ENCODE measurements at places on chromosomes 1 and 21.
A peak's percentile ranks its signal among the peaks of the same experiment; 100 is the strongest.

GRCh38 chr21:34914239-34914638, 134.9 kb downstream of the RUNX1 start:
- H3K4me3 ChIP-seq: no peak overlapping the region
- no peak overlapping the region for H3K27ac ChIP-seq
- no peaks in the 10 kb centered on the region for H3K4me1 ChIP-seq
- no peaks in the 10 kb centered on the region for H3K27me3 ChIP-seq
- H3K36me3 ChIP-seq: no peaks in the 10 kb centered on the region
- DNase-seq: no peak

DNA sequence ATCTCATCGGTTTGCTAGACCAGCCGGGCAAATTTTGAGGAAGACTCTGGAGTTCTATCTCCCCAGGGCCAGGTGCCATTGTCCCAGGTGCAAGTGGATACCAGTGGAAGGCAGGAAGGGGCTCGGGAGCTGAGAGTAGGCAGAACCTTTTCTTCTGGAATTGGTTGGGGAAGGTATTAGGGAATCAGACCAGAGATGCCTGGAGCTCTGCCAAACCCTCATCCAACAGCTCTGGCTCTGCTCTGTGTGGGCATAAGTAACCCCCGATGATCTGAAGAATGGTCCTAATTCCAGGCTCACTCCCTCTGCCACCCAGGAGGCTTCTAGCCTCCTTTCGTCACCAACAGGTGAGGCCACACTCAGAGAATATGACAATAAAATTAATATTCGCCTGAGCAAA, 69.9 kb downstream of the PGBD5 start:
- H3K4me3 ChIP-seq: no peak overlapping the region
- no peak for DNase-seq
- H3K36me3 ChIP-seq: no peaks in the 10 kb centered on the region
- no peaks in the 10 kb centered on the region for H3K27me3 ChIP-seq
- H3K27ac ChIP-seq: no peak overlapping the region

- no peaks in the 10 kb centered on the region for H3K36me3 ChIP-seq
- DNase-seq: no peak
- H3K27me3 ChIP-seq: no peaks in the 10 kb centered on the region
- no peak overlapping the region for H3K4me3 ChIP-seq
These were observed 190.2 kb upstream of the ADAMTS5 start for GRCh38 chr21:27157097-27157496.

GRCh38 chr1:37562984-37563383, 6.2 kb downstream of the DNALI1 start:
- H3K4me3 ChIP-seq: no peak overlapping the region
- no peaks in the 10 kb centered on the region for H3K27me3 ChIP-seq
- no peak overlapping the region for H3K27ac ChIP-seq

DNA sequence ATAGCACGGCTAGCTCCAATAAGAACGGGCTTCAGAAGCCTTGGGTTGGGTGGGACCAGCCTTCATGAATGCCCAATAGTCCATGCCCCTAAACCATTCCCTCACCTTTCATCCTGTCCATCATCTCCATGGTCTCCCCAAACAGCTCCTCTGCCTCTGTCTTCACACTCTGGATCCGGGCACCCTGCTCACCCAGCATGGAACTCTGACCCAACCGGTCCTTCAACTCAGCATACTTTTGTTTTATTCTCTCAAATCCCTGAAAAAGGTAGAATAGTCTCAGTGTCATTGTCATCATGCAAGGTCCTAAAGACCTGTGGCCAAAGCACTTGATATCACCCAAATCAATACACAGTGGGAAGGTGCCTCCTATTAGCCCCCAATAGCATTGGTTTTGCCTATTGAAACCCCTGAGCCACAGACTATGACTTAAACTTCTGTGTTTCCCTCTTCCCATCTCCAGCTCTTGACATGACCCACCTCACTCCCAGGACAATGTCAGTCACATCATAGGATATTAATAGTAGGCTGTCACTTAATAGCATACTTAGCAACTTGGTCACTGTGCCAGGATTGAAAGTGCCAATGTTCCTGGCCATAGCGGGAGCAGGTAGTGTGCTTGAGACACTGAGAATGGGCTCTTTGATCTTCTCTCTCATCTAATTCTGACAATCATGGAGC, 33.0 kb downstream of the CAMK1G start:
- DNase-seq: no peak
- H3K4me1 ChIP-seq: no peaks in the 10 kb centered on the region
- no peak overlapping the region for H3K27ac ChIP-seq

GRCh38 chr1:109864930-109865612, 45.6 kb upstream of the CSF1 start:
- H3K27ac ChIP-seq: peak overlapping the region; percentile 66
- H3K4me1 ChIP-seq: peaks cover 11% of the 10 kb centered on the region
- no peaks in the 10 kb centered on the region for H3K27me3 ChIP-seq
- H3K36me3 ChIP-seq: no peaks in the 10 kb centered on the region

GRCh38 chr1:41236781-41237180, 5.3 kb downstream of the SCMH1 start:
- H3K27me3 ChIP-seq: no peaks in the 10 kb centered on the region
- no peaks in the 10 kb centered on the region for H3K36me3 ChIP-seq
- no peak for DNase-seq
- no peaks in the 10 kb centered on the region for H3K4me1 ChIP-seq
- H3K27ac ChIP-seq: no peak overlapping the region

DNA sequence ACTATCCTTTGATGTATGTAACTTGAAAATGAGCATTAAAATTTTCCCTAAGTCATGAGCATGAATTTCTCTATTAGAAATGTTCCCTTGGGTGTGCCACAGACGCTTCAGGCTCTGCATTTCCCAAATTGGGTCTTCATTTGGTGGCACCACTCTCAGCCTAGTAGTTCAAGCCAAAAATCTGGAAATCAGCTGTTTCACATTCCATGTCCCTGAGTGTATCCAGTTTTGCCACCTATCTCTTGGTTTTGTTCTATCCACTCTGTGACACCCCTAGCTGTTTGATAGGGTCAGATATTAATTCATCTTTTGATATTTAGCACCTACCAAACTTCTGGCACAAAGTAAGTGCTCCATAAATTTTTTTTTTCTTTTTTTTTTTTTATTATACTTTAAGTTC, 89.5 kb upstream of the DPH5 start:
- H3K4me1 ChIP-seq: no peaks in the 10 kb centered on the region
- H3K27ac ChIP-seq: no peak overlapping the region
- no peak for DNase-seq
- H3K4me3 ChIP-seq: no peak overlapping the region
- H3K36me3 ChIP-seq: no peaks in the 10 kb centered on the region

DNA sequence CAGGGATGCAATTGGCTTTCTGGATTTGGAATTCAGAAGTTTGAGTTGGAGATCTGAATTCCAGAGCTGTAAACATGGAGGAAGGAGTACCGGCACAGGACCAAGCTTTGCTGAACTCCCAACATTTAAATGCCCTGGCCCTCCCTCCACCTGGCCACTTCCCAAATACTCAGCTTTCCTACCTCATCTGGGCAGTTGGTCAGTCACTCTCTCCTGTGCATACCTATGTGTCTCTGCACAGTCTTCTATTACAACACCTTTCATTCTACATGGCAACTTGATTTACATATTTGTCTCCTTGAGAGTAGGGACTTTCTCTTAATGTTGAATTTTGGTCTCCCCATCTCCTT, 6.1 kb upstream of the KHDRBS1 start:
- no peaks in the 10 kb centered on the region for H3K27me3 ChIP-seq
- no peak overlapping the region for H3K27ac ChIP-seq
- no peaks in the 10 kb centered on the region for H3K4me1 ChIP-seq
- no peak for DNase-seq
- H3K36me3 ChIP-seq: no peaks in the 10 kb centered on the region

GRCh38 chr21:44930543-44930981, 9.3 kb upstream of the SLX9 start:
- DNase-seq: no peak
- H3K4me1 ChIP-seq: peaks cover 48% of the 10 kb centered on the region
- H3K36me3 ChIP-seq: peaks cover 23% of the 10 kb centered on the region
- H3K27me3 ChIP-seq: no peaks in the 10 kb centered on the region
- H3K4me3 ChIP-seq: no peak overlapping the region

- H3K27ac ChIP-seq: no peak overlapping the region
- H3K27me3 ChIP-seq: no peaks in the 10 kb centered on the region
- DNase-seq: no peak
- H3K4me1 ChIP-seq: no peaks in the 10 kb centered on the region
These were observed 75.9 kb downstream of the SWT1 start for GRCh38 chr1:185232874-185233273.
